ENCODE measurements at places on chromosomes 7 and 10.

DNA sequence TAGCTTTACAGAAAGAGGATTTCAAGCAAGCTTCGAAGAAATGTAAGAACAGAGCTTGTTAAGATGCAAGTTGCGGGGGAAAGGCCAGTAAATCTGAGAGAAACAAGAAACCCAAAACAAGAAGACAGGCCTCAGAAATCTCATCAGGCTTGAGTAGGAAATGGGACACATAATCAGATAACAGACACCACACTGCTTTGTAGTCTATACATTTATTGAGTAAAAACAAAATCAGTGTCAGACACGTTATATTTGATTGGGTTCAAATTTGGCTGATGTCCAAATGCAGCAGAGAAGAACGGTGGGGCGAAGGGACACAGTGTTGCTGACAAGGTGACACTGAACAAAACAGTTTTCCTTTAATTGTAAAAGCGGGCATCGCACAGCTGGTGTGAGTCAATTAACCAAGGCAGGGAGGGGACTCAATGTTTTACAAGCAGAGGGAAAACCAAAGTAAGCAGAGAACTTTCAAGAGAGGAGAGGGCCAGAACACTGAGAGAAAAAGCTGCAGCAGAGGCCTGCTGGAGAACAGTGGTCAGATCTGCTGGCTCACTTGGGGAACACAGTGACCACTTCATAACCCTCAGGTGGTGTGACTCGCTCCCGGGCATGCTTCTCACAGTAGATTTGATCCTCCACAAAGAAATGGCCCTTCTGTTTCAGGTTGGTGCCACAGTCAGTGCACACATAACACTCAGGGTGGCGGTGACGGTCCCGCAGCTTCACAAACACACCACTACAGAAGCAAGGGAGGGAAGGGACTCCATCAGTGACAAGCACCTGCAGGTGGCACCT, 43.5 kb downstream of the ACSM6 start:
- no peak for DNase-seq

- DNase-seq = no peak
Observed at GRCh38 chr10:71334221-71334791, 15.2 kb downstream of the SLC29A3 start.

DNA sequence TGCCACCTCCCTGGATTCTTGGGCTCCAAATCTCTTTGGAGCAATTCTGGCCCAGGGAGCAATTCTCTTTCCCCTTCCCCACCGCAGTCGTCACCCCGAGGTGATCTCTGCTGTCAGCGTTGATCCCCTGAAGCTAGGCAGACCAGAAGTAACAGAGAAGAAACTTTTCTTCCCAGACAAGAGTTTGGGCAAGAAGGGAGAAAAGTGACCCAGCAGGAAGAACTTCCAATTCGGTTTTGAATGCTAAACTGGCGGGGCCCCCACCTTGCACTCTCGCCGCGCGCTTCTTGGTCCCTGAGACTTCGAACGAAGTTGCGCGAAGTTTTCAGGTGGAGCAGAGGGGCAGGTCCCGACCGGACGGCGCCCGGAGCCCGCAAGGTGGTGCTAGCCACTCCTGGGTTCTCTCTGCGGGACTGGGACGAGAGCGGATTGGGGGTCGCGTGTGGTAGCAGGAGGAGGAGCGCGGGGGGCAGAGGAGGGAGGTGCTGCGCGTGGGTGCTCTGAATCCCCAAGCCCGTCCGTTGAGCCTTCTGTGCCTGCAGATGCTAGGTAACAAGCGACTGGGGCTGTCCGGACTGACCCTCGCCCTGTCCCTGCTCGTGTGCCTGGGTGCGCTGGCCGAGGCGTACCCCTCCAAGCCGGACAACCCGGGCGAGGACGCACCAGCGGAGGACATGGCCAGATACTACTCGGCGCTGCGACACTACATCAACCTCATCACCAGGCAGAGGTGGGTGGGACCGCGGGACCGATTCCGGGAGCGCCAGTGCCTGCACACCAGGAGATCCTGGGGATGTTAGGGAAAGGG, 913 bp downstream of the NPY start:
- DNase-seq = no peak

GRCh38 chr10:118868589-118868988, 113.8 kb upstream of the CACUL1 start:
- no peak for DNase-seq

GRCh38 chr10:89639326-89639725, 5.7 kb downstream of the PANK1 start:
- peak; percentile 59 for DNase-seq

GRCh38 chr10:76523246-76523645, 1091.8 kb downstream of the LRMDA start:
- no peak for DNase-seq

DNA sequence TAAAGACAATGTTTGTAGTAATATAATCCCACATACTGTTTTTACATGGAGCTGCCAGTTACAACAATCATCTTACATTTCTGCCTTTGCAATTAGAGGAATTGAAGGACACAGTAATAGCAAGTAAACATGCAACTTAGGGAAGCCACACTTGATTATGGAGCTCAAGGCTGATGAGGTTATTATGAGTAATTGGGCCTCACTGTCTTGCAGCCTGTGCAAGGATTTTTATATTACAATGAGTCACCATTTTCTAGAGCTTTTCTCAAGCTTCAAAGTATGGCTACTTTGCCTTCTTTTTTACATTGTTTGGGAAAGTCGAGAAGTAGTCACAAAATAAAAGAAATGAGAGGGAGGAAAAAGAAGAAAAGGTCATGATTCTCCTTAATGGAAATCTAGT, 226.4 kb downstream of the KIAA1217 start:
- DNase-seq = no peak

- peak; percentile 30 for DNase-seq
Observed at GRCh38 chr10:133315847-133316246, 7.1 kb downstream of the ZNF511 start.

- DNase-seq = no peak
Observed at GRCh38 chr7:54898659-54899340, 120.0 kb upstream of the EGFR start.

- no peak for DNase-seq
Observed at GRCh38 chr7:136513744-136514143, 354.7 kb upstream of the CHRM2 start.

All from hematopoietic multipotent progenitor cell treated with erythropoietin and hydrocortisone succinate and interleukin-3 and kit ligand, for 4 days (in vitro differentiated cells).